ENCODE measurements at places on chromosomes 13 and 19. TPM values are rescaled to one million over a fixed set of nuclear protein-coding genes. Genes with fewer than 3 reads are reported as not detected.
A peak's percentile ranks its signal among the peaks of the same experiment; 100 is the strongest.

DNA sequence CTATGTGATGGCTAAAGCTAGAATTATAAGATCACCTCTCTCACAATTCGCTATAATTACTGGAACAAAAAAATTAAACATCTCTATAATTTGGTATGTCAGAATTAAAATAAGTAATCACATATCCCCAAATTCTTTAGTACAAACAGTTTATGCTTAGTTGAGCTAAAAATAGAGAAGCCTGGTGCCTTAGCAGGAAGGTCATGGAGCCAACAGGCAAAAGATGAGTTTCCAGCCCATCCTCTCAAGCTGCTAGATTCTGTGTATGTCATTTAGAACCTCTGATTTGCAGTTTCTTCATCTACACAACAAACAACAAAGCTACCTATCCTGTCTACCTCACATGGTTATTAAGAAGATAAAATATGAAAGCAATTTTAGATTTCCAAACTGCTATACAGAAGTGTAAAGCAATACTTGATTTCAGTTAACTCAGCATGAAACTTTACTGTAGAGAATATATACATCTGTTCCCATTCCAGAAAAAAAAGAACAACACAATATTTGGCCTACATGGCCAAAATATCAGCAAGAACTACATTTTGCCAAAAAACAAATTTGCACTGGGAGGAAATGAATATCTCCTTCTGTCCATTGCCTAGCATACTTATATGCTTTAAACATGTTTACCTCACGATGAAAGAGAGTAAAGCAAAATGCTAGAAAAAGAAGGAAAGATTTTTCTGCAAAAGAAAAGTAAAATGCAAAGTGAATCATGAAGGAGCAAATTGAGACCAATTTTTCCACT, 294.0 kb upstream of the MIR17HG start:
- no peak for DNase-seq

DNA sequence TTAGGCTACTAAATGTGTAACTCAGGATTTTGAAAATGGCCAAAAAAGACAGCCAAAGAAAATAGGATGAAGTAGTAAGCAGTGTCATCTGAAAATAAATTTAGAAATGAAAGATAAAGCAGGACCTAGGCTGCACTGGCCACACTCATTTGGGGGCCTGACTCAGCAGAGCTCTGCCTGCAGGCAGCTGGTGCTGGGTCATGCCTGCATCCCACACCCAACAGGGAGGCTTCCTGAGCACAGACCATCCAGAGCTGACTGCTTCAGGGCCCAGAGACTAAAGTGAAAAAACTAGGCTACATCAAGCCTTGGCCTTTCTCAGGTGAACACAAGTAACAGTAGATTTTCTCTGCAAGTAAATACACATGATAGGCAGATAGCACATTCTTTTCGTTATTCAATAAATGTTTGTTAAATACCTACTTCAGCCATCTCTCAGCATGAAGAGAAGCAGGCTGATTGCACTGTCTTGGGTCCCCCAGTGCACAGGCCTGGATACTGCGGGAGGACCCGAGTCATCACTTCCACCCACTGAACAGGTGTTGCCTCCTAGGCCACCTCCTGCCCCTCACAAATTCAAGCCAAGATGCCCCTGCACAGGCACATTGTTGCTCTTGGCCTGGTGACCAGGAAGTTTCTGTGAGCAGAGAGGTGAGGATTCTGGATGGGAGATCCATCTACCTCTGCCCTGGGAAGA, 284.0 kb downstream of the OXGR1 start:
- no peak for DNase-seq

- no peak for DNase-seq
Observed at GRCh38 chr19:38720559-38721236, 23.6 kb downstream of the CAPN12 start.

The ZNF345 gene
- 1.6 TPM for total RNA-seq

The SPTBN4 gene
- total RNA-seq, result 1.5 TPM

GRCh38 chr19:14072535-14073260, at the start of gene MISP3:
MISP3 (plus strand) TSS chr19:14072786; CDS start chr19:14073310, 524 bp downstream.
- peak; percentile 62 for DNase-seq

DNA sequence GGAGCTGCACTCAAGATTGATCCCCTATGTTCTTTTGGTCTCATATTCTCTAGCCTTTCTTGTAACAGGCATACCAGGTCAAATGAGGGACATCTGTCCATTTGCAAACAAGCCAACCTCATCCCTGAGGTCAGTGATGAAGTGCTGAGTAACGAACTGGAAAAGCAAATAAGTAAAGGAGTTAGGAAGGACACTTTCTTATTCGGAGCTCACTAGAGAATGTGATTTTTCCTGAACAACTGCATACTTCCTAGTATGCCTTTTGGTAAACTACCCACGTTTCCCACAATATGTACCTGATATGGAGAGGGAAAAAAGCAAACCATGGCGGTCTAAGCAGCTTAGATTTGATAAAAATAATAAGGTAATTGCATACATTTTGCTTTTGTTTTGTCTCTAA, 91.0 kb upstream of the MYCBP2 start:
- DNase-seq, result no peak

The CXCL17 gene
- total RNA-seq, result not detected

The HS6ST3 gene
- not detected for total RNA-seq

- DNase-seq, result no peak
Observed at GRCh38 chr13:21326155-21327031, 132.7 kb downstream of the ZDHHC20 start.

DNA sequence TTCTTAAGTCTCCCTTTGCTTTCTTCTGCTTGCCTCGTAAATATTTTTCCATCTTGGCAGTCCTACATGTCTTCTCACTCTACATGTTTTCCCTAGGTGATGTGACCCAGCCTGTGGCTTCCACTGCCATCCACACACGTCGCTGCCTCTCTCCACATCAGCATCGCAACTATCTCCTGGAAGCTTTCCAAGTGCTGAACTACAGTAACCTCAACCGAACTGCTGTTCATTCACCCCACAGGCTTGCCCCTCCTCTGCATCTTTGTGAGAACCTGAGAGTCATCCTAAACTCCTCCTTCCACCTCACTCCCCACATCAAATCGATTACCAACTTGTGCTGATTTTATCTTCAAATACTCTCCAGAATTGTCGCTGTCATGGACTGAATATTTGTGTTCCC, 41.2 kb upstream of the USPL1 start:
- no peak for DNase-seq

GRCh38 chr13:104984296-104984818, 1551.1 kb downstream of the EFNB2 start:
- DNase-seq, result no peak

The DKKL1 gene
- 0.69 TPM for total RNA-seq

DNA sequence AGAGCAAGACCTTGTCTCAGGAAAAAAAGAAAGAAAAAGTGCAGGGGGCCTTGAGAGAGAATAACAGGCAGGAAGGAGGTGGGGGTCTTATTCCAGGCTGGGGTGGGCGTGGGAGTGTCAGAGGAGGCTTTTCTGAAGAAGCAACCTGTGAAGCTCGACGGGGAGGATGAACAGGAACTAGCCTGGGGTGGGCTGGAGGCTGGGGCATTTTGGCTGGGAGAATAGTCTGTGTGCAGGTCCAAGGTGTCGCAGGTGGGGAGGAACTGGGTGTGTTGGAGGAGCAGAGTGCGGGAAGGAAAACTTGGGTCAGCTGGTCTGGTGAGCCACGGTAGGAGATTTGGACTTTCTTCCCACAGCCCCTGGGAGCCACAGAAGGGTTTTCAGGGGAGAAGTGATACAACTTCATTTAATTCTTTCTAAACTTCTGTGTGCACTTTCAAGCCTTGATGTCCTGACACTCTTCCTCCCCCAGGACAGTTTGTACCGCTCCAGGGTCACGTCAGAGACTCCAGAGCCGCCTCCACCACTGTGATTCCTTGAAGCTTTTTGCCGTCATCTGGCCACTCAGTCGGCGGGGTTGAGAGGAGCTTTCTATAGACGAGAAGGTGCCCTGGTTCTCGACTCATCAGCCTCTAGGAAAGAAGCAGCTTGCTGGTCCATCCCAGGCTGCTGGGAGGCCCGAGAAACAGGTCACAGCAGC, 138.7 kb downstream of the SIPA1L3 start:
- no peak for DNase-seq

The LIM2 gene
- not detected for total RNA-seq

- DNase-seq, result peak; percentile 15
Observed at GRCh38 chr13:100409132-100409531, 179.5 kb downstream of the GGACT start.

GRCh38 chr13:101757446-101758039, 305.1 kb downstream of the ITGBL1 start:
- DNase-seq, result no peak

The KLK8 gene
- 1.4 TPM for total RNA-seq

GRCh38 chr13:39394796-39395678, 208.0 kb downstream of the LHFPL6 start:
- DNase-seq, result no peak

The MAP3K10 gene
- total RNA-seq, result 8.0 TPM

GRCh38 chr13:111534751-111535522, 214.5 kb downstream of the TEX29 start:
- DNase-seq, result no peak

GRCh38 chr19:14089662-14090508, 666 bp downstream of the SAMD1 start:
- DNase-seq, result peak; percentile 76

DNA sequence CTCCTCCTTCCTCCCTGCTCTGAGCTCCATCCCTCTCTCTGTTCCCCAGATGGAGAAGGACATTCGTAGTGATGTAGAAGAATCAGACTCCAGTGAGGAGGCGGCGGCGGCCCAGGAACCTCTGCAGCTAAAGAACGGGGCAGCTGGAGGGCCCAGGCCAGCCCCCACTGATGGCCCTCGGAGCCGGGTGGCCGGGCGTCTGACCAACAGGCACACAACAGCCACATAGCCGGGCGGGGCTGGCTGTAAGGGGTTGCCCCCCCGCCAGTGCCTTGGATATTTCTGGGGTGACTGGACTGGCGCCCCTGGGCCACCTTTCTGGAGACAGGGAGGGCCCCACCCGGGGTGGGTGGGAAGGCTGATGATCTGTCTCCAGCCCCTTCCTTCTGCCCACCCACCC, 46.3 kb downstream of the CD320 start:
- no peak for DNase-seq

The NTN5 gene
- not detected for total RNA-seq

DNA sequence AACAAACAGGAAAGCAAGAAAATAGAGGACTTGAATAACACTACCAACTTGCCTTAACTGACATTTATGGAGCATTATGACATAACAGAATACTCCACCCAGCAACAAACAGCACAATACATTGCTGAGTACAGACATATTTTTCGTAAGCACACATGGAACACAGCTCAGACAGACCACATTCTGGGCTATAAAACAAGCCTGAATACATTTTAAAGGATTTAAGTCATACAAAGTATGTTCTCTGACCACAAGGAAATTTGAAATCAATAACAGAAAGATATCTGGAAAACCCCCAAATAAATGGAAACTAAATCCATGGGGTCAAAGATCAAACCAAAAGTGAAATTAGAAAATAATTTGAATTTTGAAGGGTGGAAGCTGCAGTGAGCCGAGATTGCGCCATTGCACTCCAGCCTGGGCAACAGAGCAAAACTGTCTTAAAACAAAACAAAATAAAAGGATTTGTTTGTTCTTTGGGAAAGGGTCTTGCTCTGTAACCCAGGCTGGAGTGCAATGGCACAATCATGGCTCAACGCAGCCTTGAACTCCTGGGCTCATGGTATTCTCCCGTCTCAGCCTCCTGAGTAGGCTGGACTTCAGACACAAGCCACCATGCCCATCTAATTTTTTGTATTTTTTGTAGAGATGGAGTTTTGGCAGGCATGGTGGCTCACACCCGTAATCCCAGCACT, 5.6 kb downstream of the ZDHHC20 start:
- DNase-seq, result no peak

Measured in K562 (cell line).